Left renal cortex interstitium (tissue), 4 donors: ENCODE measurements at places on chromosomes 1 and 21.

DNA sequence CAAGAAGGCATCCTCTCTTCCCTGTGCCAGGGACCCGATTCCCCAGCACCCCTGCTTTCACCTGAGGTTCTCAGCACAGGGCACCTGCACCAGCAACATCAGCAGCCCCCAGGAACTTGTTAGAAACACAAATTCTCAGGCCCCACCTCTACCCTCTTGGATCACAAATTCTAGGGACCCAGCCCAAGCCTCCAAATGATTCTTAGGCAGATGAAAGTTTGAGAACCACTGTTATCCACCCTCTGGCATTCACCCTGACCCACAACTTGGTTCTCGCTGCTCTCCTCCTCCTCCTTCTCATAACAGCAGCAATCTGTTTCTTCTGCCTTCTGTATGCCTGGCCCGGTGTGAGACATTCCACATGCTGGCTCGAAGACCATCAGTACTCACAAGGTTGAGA is 60.3 kb upstream of the HIVEP3 start:
- no peak for DNase-seq

DNA sequence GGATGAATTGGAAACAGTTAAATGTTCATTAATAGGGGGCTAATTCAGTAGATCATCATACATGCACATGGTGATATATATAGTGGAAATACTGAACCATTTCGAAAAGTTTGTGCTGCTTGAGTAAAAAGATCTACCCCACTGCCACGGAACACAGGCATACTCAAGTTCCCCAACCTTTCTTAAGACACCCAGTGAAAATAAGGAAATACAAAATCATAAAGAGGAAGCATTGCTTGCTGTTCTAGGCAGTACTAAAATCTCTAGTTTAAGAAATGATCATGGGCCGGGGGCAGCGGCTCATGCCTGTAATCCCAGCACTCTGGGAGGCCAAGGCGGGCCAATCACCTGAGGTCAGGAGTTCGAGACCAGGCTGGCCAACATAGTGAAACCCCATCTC is 37.6 kb upstream of the KIRREL1 start:
- DNase-seq: no peak

GRCh38 chr1:93537396-93537795 is 89.5 kb downstream of the FNBP1L start:
- DNase-seq: no peak

DNA sequence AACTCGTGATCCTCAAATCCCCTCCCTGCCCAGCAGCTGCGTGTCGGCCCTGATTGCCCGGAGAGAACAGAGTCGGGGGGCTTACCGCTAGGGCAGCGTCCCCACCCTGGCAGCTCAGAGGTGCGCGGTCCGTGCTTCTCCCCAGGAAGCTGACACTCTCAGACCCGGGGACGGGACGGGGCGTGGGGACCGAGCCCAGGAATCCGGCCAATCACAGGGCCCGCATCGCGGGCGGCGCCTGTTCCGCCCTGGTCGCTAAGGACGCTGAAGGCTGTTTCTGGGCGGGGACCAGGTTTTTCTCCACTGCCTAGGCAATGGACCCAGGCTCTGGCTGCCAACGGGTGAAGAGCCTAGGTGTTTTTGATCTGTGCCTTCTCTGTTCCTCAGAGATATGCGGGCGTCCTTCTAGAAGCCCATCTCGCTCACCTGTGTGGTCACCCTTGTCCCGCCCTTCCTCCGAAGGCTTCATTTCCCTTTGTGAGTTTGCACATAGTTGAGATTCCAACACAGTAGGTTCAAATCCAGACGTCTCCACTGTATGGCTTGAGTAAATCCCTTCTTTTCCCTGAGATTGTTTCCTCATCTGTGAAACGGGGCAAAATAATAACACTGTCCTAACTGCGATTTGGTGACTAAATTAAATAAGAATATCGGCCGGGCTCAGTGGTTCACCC is at the start of gene C1orf87:
Gene C1orf87 (minus strand): TSS at position 166 of the 674 bp plus-strand sequence. CDS start 1,127 bp downstream, outside the sequence.
- DNase-seq: no peak
